ENCODE measurements at places on chromosomes 7 and 10. TPM values are rescaled to one million over a fixed set of nuclear protein-coding genes. Genes with fewer than 3 reads are reported as not detected.

Gene TMEM273
- total RNA-seq = not detected

Gene ASB15
- total RNA-seq = not detected

Gene AMPH
- 38.4 TPM for total RNA-seq

Gene LRMDA
- total RNA-seq = 5.2 TPM

Gene RNF32
- total RNA-seq = 3.7 TPM

Gene CRHR2
- total RNA-seq = 0.63 TPM

Gene FAM20C
- total RNA-seq = 26.4 TPM

Gene GIMAP1
- 0.10 TPM for total RNA-seq

DNA sequence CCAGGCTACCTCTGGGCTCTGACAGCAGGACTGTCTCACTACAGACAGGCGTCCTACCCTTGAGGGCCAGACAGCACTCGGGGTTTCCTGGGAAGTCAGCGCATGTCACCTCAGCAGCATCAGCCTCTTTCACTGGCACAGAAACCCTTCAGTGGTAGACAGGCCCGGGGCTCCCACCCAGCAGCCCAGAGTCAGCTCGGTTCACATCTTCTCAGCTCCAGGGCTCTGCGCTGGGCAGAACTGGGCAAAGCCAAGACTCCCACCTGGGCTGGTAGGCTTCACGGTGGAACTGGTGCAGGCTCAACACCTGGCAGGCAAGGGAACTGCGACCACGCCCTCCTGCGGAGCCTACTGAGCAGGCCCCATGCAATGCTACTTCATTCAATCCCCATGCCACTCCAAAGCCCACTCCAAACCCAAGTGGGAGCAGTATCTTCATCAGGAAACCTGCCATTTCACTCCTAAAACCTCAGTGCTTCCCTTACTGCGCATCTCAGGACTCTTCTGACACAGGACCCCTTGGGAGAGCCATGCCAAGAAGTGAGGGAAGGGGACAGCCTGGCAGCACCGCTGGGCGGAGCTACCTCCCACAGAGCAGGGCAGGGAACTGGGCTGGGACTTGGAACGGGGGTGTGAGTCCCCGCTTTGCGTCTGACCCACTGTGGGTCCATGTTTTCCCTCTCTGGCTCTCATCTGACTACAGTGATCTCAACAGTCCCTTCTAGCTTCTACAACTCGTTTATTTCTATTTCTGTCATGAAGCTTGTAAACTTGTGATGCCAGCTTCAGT lies 60.4 kb downstream of the SCRN1 start:
- ATAC-seq = no peak

DNA sequence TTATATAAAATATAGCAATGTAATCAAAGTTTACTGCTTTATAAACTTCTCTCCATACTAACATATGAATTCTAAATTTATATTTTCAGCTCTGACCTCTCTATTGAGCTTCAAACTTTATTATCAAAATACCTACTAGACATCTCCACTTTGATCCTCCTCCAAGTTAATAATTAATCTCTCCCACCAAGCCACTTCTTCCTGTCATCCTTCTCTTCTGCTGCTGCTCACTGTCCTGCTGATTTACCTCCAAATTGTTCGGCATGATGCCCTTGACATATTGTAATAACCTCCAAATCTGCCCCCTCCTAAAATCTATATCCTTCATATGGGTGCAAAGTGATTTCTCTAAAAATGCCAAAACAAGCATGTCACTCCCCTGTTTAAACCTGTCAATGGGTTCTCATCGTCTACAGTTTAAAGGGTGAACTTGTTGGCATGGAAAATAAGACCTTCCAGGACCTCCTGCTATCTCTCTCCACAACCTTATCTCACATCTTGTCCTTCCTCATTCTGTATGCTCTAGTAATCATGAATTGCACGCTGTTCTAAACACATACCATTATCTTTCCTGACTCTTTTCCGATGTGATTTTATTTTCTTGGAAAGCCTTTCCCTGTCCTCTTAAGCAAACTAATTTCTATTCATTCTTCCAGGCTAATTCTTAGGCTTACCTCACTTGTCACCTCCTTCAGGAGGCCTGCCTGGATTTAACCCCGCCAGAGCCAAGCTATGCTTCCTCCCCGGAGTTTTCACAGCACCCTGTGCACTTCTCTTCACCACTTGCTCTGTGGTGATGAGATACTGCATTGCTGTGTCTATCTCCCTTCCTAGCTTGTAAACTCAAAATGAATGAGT lies 52.1 kb upstream of the STK17A start:
- no peak for ATAC-seq

DNA sequence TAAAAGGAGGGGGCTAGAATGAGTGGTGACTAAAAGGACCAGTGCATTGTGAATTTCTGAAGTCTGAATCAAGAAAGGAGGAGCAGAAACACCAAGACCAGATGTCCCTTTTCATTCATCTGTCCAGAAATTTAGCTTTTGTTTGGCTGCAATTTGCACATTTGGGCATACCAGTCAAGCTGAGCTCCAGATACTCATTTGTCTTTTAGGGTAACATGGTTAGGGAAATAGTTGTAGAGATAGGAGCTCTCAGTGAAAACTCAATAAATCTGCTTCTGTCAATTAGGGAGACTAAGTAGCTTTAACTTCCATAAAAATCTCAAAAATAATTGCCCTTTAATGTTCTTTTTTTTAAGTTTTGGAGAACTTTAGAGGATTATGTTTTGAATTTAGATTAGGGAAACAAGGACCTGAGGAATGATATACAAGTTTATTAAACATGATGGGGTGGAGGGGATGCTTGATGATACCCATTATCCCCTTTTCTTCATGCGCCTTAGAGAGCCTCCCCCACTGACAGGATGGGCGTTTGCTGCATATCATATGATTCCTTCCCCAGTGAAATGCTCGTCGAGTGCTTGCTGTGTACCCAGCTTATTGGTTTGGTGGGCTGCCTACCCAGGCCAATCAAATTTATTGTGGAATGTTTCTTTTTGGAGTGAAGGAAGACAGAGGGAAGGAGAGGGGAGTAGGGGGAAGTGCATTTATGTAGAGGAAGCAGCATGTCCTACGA lies 50.7 kb upstream of the RPA3 start:
- ATAC-seq = peak; percentile 32

GRCh38 chr10:119539359-119539825 lies 3.1 kb downstream of the RGS10 start:
- ATAC-seq = no peak

DNA sequence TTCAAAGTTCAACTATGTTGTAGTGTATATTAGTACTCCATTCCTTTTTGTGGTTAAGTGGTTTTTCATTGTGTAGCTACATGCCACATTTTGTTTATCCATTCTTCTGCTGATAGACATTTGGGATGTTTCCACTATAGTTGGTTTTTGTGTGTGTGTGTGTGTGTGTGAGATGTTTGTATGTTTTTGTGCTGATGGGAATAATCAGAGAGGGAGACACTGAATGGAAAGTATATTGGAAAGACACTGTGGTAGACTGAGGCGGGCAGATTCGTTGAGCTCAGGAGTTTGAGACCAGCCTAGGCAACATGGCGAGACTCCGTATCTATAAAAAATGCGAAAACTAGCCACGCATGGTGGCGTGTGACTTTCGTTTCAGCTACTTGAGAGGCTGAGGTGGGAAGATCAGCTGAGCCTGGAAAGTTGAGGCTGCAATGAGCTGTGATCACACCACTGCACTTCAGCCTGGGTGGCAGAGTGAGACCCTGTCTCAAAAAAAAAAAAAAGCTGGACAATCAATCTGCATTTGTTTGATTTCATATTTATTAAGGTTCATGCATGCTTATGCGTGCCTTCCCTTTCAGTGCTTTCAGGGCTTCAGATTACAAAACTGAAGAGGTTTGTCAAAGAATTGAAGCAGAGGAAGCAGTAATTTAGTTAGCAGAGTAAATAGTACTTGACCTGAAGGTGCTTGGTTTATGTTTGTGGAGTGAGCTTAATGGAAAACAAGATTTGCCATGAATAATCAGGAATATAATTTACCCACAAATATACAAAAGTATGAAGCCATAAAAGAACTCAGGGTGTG lies 14.7 kb downstream of the SEC24C start:
- no peak for ATAC-seq

GRCh38 chr10:20407357-20407756 lies 489.8 kb downstream of the NEBL start:
- ATAC-seq = no peak

DNA sequence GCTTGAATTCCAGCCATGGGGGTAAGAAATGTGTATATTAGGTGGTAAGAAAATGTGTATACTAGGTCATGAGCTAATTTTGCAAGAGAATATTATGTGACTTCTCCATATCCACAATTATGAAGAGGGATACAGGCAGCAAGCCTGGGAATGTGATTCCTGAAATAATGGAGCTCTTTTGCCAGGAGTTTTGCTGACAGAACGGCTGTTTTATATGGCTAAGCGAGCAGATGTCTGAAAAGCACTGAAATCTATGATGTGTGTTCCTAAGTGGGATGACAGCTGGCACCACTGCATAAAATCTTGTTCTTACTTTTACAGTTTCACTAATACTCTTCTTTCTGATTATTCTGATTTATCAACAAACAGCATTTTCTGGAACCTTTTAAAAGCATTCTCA lies 386.0 kb upstream of the HPS1 start:
- no peak for ATAC-seq

DNA sequence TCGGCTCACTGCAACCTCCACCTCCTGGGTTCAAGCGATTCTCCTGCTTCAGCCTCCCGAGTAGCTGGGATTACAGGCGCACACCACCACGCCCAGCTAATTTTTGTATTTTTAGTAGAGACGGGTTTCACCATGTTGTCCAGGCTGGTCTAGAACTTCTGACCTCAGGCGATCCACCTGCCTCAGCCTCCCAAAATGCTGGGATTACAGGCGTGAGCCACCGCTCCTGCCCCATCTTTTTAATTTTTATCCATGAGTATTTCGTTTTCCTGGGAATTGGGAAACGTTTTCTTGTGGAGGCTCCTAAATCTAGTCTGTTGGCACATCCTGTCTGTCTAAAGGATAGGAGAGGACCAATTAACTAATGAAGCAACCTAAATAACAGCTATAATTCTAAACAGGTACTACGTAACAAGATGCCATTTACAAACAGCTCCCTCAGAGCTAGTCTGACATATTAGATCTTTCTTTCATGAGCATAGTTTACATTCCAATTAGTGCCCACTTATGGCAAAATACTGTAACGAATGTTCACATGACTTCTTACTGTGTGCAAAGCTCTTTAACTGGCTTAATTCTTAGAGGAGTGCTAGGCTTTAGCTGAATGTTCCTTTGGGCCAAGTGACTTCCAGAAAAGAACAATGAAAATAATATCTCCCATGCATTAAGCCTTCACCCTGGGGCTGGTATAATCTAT lies 151.0 kb upstream of the YAE1 start:
- no peak for ATAC-seq

GRCh38 chr7:11681461-11681860 lies 150.5 kb downstream of the THSD7A start:
- no peak for ATAC-seq

DNA sequence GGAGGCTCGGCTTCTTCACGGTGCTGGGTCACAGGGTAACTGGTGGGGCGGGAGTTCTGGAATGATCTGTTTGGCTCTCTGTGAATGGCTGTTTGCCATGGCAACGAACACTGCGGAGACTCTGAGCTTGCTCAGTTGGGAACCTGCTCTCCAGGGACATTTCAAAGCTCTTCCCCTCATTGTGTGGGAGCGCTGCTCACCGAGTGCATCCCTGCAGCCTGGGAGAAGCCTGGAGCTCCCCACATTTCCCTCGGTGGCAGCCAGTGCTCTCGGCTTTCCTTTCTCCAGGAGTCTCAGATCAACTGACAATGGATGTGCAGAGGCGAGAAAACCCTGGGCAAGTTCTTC lies 57.6 kb upstream of the CACUL1 start:
- ATAC-seq = peak; percentile 92

- no peak for ATAC-seq
Measured at GRCh38 chr7:132152131-132152889, 424.0 kb downstream of the PLXNA4 start.

Data from motor neuron (in vitro differentiated cells).